ENCODE measurements at places on chromosomes 5 and 9. TPM values are rescaled to one million over a fixed set of nuclear protein-coding genes. Genes with fewer than 3 reads are reported as not detected.

Gene ALDOB
- total RNA-seq: 0.38 TPM

Gene BSPRY
- total RNA-seq: 8.4 TPM

Gene ITGA2
- total RNA-seq: 7.4 TPM

Gene IGFBPL1
- total RNA-seq: 0.35 TPM

Gene LCN15
- not detected for total RNA-seq

Data from lower lobe of right lung (tissue), 2 donors.